Right hindlimb (tissue), 1 donor: ENCODE measurements at places on chromosomes 3 and 15.

GRCh38 chr15:101288905-101289513 lies 6.0 kb downstream of the SNRPA1 start:
- no peak for DNase-seq

DNA sequence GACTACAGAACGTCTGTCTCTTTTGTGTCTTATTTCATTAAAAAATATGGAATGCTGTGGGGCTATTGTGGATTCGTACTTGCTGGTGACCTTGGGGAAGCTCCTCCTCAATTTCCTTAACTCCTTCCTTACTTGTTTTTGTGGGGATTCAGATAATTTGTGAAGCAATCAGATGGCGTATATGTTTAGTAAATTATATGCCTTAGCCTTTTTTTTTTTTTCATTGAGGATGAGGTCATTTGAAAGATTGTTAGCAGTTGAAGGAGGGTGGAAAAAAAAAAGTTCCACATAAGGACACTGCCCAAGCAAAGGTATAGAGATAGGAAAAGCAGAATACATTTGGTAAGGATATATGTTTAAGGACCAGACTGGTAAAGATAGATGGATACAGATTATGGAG lies 3.3 kb downstream of the RNF13 start:
- no peak for DNase-seq

DNA sequence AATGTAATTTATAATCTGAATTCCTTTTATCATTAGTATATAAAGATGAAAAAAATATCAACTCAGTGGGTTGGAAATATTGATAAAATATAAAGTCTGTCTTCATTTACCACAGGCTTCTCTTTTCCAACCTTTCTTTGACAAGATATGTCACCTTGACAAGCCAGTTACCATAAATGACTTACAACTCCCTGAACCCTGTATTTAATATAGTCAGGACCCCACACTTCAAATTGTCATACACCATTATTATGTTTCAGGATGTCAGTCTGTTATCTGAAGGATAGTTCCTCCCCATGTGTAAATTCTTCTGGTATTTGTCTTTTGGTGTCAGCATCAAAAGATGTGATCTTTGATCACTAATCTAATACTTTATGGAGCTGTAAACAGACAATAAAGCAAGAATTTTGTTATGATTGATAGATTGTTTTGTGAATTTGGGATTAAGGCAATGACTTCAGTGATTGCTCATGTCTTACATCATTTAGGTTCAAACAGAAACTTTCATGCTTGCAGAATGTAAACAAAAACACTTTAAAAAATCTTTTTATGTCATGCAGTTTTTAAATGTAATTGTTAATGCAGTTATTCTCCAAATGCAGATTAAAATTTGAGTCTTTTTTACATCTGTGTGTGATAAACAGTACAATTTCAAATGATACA lies 503.5 kb upstream of the BCHE start:
- no peak for DNase-seq

GRCh38 chr15:48533982-48534381 lies 111.5 kb downstream of the FBN1 start:
- DNase-seq = no peak

GRCh38 chr3:54792584-54792983 lies 135.3 kb downstream of the LRTM1 start:
- DNase-seq = no peak

- DNase-seq = no peak
Observed at GRCh38 chr3:100518983-100519382, 26.6 kb downstream of the TMEM45A start.

- DNase-seq = no peak
Observed at GRCh38 chr3:295166-295565, 98.6 kb downstream of the CHL1 start.

- DNase-seq = no peak
Observed at GRCh38 chr3:31534065-31534425, 1.3 kb downstream of the STT3B start.
